Stimulated activated CD4-positive, alpha-beta T cell treated with anti-CD3 and anti-CD28 coated beads, Interleukin-15, amount 100 ng/mL, for 24 hours (primary cell): ENCODE measurements at places on chromosomes 7 and 10.
A peak's percentile ranks its signal among the peaks of the same experiment; 100 is the strongest.

DNA sequence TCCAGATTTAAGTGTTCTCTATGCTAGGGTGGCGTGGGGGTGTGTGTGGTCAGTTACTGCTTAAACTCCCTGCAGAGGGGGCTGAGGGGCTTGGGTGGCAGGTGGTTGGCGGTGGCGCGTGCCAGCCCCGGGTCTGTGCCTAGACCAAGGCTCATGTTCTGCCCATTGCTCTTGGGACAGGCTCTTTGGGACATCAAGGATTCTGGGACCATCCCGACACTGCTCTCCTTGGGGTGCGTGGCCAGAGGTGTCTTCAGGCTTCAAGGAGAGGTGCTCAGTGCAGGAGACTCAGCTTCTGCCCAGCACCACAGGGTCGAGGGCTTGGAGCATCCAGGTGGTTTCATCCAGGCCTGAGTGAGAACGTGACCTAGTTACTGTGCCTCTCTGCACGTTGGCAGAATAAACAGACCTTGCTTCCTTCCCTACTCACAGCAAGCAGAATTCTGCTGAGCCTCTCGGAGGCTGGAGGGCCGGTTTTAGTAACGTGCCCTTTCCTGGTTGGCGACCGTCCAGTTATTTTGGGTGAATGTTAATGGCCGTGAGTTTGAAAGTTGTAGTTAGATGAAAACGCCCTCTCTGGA lies 39.9 kb downstream of the CAMK1D start:
- DNase-seq = no peak

- DNase-seq = no peak
Measured at GRCh38 chr10:71545001-71545400, 148.3 kb downstream of the CDH23 start.

- DNase-seq = peak; percentile 90
Measured at GRCh38 chr10:22228943-22229801, 11.4 kb upstream of the EBLN1 start.

DNA sequence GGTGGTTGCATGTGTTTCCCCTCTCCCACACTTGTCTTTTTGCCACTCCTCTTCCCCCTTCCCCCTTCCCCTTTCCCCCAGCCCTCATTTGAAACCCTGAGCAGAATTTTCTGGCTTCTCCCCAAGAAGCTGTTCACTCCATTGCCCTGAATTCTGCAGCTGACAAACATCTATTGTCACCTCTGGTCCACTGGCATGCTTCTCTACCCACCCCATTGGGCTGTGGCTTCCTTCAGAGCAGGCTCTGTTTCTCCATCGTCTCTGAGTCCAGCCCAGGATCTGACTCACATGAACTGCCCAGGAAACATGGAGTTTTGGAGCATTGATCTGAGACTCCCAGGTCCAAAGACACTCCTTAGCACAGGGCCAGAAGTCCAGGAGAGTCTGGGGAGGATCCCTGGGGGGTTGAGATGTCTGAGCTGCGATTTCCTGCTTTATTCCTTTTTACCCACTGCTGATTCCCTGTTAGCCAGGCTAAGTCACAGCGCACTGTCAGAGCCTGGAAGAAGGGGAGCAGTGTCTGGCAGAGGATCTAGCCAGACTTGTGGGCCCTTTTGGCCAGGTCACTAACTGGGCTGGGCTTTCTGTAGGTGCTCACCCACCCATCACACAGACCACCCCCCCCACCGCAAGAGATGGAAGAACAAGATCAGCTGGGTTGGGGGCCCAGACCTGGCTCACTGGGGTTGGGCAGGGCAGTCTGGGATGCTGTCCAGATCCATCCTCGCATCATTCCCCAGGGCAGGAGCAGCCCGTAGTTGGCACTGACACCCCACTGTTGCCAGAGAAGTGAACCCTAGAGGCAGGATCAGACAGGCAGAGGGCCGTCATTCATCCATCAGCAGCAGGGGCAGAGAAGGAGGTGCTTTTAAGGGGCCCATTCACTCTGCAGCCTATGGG lies 3.5 kb downstream of the CHAT start:
- DNase-seq = no peak

DNA sequence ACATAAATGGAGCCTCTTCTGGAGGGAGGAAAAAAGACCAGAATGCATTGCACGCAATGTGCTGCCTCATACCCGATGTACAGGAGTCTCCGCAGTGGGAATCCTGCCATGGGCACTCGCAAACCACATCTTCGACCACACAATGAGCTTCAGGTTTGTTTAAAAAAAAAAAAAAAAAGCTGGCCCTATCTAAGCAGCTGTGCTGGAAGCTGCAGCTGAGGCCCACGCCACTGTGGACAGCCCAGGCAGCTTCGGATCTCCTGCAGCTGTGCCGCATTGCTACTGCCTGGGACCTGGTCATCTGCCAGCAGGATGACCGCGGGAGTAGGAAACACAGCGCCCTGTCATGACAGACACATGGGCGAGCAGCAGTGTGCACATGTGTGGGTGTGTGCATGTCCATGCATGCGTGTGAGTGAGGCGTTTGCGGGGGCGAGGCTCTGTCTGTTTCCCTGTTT lies 26.0 kb downstream of the EN2 start:
- DNase-seq = no peak

- no peak for DNase-seq
Measured at GRCh38 chr10:123427165-123427786, 238.9 kb upstream of the GPR26 start.

DNA sequence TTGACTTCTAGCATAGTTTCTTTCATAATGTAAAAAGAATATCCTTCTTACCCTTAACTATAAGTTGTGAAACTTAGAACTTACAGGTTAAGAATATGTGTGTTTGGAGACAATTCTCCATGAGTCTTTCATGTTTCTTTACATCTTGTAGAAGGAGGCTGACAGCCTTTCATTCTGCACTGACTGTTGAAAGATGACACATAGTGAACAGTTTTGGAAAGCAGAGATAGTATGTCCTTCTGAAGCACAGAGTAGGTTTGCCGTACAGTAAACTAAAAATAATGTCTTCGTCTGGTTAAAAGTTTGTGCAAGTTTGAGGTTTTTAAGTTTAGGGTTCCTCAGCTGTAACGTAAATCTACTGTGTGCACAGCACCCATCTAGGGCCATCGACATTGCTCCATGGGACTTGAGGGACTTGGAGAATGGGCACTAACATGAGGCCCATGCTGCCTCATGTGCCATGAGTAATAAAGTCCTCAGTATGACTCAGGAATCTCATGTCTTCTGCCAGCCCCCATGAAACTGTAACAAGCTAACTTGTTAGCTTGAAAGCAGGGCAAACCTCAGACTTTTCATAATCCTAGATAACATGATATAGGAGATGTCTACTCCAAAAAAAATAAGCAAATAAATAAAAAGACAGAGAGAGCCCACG lies 24.5 kb upstream of the ELAPOR2 start:
- DNase-seq = peak; percentile 5

- DNase-seq = no peak
Measured at GRCh38 chr7:20776214-20776911, 10.3 kb downstream of the SP8 start.

DNA sequence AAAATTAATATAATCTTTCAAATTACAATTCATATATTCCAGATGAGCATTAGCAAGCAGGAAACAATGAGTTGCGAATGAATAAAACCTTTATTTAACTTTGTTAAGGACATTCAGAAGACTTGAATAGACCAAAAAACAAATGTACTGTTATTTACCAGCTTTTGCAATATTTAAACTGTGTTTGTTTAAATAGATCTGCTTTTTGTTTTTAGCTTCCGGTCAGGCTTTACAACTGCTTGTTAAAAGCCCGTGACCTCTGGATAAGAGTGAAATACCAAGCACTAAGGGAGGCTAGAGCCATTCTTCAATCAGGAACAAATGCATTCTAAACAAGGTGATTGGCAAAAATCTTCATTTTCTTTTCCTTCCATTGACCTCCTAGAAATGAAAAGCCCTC lies 184.9 kb upstream of the GNAI1 start:
- no peak for DNase-seq

DNA sequence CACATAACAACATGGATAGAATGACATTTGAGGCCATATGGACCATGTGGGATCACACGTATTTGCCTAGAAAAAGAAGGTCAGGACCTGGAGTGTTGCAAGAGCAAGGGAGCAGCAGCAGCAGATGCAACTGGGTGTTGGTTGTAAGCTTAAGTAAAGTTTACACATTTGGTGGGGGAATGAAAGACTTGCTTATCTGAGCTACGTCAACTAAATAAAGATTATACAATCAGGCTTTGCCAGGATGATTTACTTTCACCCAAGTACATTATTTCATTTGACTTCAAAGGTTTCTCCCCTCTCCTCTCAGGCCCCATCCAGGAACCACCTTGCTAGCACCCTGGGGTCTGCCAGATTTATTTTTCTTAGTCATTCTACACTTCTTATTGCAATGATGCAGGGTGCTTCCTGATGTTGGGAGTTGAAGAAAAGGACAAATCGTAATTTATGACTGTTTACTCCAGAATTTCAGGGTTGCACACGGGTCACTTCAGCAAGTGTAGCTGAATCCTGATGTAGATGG lies 591.9 kb upstream of the IGFBP3 start:
- no peak for DNase-seq

GRCh38 chr10:109474261-109474660 lies 449.1 kb downstream of the XPNPEP1 start:
- DNase-seq = no peak

- no peak for DNase-seq
Measured at GRCh38 chr10:45375716-45376231, 1.8 kb downstream of the ALOX5 start.

DNA sequence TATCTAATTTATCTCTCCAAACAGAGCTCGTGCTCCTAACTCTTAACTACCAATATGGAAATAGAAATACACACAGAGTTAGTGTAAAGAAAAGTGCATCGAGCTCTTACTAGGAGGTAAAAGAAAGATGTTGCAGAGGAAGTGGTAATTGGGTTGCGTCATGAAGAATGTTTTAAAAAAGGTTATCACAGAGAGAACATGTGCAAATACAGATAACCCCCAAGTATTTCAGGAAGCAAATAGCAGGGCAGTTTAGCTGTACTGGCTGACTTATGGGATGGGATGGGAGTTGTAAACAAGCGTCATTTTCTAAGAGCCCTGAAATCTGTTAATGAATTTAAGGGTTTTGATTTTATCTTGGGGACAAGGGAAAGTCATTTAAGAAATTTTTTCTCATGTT lies 153.9 kb downstream of the AGMO start:
- DNase-seq = no peak

DNA sequence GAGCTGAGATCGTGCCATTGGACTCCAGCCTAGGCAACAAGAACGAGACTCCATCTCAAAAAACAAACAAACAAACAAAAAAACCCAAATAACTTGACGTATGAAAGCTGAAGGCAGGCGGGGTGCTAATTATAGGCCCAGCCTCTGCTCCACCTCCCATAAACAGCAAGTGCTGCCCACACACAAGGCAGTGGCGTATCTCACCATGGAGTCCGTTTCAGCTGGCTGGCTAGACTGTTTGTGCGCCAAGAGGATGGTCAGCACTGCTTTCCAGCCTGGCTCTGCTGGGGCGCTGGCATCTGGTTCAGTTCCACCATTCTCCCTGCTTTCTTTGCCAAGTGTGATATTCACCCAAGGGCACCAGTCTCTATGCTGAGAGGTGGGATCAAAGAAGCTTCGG lies 29.1 kb downstream of the ZC3HC1 start:
- no peak for DNase-seq

DNA sequence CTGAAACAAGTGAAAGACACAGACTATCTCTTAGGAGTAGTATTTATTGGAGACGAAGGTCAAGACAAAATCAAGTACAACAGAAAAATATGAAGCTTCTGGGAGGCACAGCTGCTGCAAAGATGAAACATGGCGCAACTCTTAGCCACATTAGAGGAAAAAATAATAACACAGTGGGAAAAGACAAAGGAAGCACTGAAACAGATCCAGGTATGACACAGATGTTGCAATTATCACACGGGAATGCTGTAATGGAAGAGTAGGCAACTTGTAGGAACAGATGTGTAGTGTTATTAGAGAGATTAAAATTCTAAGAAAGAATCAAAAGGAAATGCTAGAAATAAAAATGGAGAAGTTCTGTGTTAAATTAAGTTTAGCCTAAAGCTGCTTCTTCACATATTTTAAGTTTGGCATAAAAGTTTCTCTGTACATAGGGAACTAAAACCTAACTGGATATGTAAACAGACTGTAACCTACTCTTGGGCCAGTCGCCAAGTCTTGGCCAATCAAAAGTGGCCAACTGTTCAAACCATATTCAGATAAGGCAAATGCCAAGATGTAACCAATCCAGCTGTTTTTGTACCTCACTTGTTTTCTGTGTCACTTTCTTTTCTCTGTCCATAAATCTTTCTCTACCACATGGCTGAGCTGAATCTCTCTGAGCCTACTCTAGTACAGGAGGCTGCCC lies 1132.0 kb upstream of the LRRTM3 start:
- no peak for DNase-seq

DNA sequence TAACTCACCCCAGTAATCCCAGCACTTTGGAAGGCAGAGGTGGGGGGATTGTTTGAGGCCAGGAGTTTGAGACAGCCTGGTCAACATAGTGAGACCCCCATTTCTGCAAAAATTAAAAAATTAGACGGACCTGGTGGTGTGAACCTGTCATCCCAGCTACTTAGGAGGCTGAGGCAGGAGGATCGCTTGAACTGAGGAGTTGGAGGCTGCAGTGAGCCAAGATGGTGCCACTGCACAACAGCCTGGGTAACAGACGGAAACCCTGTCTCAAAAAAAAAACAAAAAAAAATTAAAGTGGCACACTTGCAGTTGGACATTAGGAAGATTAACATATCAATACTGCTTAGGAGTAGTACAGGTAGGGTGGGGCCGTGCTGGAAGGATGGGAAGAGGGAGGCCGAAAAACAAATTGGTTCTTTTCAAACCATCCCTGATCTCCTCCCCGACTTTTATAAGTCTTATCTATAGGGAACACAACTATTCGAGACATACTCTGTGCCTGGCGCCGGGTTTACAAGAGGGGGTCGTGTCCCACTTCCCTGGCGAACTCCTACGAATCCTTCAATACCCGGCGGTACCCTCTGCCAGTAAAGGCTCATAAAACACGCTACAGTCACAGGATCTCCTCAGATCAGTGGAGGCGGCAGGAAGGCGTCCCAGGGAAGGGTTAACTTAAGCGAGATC lies 628 bp downstream of the TAF6 start:
- DNase-seq = no peak

- no peak for DNase-seq
Measured at GRCh38 chr7:154994996-154995395, 7.9 kb downstream of the PAXIP1 start.
